Germinal center (tissue), 1 donor: ENCODE measurements at places on chromosomes 11 and 22.

- no peak for DNase-seq
Observed at GRCh38 chr11:128488471-128488870, 98.9 kb downstream of the ETS1 start.

DNA sequence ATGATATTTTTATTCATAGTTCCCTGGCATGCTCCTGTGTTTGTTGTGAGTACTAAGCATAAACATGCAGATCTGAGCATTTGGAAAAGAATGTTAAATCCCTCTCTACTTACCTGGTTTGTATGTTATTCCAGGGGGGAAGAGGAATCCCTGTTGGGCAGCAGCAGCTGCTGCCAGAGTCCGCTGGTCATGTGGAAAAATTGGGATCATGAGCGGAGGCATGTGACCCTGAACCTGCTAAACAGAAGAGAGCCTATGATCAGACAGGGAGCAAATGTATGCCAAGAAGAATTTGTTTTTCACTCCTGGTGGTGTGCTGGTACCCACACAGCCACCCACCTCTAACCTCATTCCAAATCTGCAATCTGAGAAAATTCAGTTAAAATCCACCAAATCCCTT is 244.7 kb downstream of the SOX6 start:
- DNase-seq = no peak

- DNase-seq = no peak
Observed at GRCh38 chr22:39428597-39429071, 28.2 kb upstream of the MGAT3 start.

DNA sequence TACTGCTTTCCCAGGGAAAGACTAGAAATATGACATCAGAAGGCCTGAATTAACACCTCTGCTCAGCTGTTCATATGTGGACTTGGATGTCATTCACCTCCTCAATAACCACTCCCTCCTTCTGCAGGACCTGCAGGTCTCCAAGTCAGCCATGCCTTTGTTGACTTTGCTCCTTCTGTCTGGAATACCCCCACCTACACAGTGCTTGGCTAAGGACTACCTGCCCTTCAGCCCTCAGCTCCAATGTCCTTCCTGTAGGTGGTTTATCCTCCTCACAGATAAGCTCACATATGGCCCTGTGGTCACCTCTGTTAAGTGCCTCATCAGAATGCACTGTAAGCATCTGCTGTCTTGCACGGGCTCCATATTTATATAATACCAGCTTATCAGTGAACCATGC is 26.4 kb upstream of the FAT3 start:
- DNase-seq = no peak

- peak; percentile 79 for DNase-seq
Observed at GRCh38 chr11:122697636-122698167, 42.2 kb downstream of the UBASH3B start.

DNA sequence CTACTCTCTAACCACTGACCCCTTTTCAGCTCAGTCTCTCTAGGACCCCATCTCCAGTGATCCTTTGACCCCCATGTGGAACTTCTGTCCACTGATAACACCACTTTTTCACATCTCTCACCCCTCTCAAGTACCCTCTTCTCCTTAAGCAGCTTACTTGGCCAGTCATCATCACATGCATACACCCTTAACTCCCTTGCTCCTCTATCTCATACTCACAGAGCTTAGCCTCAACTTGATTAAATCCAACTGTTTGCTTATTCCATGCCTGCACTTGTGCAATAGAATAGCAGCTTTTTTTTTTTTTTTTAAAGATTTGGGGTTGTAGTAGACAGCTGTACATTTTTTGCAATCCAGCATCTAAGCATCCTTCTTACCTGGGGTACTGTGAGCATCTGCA is 22.2 kb downstream of the AQP11 start:
- no peak for DNase-seq

- no peak for DNase-seq
Observed at GRCh38 chr22:29128891-29129807, 56.3 kb downstream of the KREMEN1 start.

- DNase-seq = no peak
Observed at GRCh38 chr22:50737728-50738648, at the start of gene ACR. TSS of gene ACR (plus strand) at chr22:50738204. CDS start at chr22:50738236, 32 bp downstream.

- DNase-seq = no peak
Observed at GRCh38 chr22:39967996-39968972, 8.1 kb downstream of the TMA7B start.

DNA sequence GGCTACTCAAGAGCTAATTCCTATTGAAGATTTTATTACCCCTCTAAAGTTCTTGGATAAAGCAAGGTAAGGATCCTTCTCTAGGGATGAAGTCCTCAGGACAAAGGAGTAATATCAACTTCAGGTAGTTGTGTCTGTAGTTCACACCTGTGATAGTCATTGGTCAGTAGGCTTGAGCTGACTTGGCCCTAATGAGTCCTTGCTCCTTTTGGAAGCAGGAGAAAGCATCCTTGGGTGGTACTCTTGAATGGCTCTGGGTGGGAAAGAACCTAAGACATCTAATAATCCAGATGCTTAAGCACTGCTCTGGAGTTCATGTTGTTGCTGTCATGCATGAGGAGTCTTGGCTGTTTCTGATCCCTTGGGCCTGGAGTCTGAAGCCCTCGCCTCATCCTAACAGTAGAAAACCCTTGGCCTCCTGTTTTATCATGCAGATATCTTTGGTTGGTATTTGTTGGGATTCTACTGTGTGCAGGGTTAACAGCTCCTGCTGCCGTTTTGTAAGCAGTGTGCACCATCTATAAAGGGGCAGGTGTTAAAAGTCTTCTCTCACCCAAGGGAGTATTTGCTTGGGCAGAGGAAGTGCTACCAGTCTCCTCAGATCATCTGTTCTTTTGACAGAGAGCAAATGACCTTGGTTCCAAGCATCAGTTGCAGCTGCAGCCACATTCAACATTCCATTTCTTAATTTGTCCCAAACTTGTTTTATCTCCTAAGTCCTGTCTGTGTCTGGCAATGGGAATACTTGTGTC is 2.7 kb downstream of the MRPL40 start:
- DNase-seq = no peak

DNA sequence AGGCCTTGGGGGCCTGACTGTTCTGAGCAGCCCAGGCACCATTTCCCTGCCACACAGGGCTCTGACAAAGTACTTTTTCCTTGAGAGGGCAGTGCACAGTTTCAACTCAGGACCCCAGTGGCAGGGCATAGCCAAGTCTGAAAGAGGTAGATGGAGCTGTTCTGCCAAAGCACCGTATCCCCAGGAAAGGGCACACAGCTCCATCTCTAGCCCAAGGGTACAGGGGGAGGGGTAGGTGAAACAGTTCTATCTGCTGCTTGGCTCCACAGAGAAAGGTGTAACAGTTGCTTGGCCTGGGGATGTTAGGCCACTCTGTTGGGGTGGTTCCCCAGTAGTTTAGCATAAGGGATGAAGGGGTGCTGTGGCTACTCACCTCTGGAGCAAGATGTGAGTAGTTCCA is 47.8 kb downstream of the GDPD4 start:
- DNase-seq = no peak

- DNase-seq = no peak
Observed at GRCh38 chr11:70768346-70769095, 370.2 kb downstream of the CTTN start.

- DNase-seq = no peak
Observed at GRCh38 chr11:75996523-75997442, 181.8 kb downstream of the UVRAG start.

DNA sequence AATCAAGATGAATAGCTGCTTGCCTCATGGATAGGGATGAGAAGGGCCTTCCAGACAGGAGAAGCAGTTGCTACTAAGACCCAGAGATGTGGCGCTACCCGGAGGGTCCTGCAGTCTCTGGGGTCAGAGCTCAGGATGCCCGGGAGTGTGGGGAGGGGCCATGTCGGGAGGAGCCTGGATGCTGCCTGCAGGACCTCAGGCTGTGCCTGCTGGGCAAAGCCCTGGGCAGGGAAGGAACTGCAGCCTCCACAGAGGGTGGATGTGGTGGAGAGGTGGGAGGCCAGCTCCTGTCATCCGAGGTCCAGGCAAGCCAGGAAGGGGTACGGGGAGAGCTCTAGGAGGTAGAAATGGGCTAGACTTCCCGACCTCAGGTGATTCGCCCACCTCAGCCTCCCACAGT is 11.0 kb downstream of the PRR5 start:
- no peak for DNase-seq

- DNase-seq = no peak
Observed at GRCh38 chr11:100970283-100971164, 159.1 kb downstream of the PGR start.

DNA sequence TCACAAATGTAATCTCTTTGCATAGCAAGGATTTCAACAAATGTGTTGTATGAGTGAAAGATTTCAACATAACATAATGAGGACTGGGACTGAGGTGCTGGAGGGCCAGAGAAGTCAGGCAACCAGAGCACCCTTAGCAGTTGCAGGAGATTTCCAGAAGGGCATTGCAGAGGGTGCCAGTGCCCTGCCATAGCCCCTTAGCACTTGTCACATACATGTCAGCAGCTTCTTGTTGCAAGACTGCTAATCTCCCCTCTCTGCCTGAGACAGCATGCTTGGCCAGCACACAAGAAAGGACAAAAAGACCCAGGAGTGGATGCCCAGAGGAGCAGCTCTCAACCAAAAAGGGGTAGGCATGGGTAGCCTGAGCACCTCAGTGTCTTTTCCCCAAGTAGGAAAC is 43.2 kb downstream of the BBOX1 start:
- no peak for DNase-seq

GRCh38 chr11:19730373-19730772 is 17.7 kb downstream of the NAV2 start:
- DNase-seq = no peak

DNA sequence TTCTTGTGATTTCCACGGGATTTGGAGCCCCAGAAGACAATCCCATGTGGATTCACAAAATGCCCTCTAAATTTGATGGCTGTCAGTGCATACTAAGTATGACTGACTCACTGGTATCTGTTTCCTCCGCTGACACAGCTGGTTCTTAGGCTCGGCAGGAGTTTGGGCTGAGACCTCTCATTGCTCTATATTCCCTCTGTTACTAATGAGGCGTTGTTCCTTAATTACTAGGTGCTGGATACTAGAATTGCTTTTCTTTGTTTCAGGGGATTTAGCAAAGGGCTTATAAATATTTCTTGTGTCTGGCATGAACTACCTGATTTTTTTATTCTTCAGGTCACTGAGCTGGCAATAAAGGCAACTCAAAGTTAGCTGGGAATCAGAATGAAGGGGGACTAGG is 53.2 kb upstream of the EHF start:
- DNase-seq = no peak

- DNase-seq = no peak
Observed at GRCh38 chr22:50606165-50606945, 5.8 kb downstream of the MAPK8IP2 start.

- no peak for DNase-seq
Observed at GRCh38 chr22:30192427-30192826, 54.1 kb downstream of the LIF start.
